ENCODE measurements at places on chromosomes 3 and 15.

DNA sequence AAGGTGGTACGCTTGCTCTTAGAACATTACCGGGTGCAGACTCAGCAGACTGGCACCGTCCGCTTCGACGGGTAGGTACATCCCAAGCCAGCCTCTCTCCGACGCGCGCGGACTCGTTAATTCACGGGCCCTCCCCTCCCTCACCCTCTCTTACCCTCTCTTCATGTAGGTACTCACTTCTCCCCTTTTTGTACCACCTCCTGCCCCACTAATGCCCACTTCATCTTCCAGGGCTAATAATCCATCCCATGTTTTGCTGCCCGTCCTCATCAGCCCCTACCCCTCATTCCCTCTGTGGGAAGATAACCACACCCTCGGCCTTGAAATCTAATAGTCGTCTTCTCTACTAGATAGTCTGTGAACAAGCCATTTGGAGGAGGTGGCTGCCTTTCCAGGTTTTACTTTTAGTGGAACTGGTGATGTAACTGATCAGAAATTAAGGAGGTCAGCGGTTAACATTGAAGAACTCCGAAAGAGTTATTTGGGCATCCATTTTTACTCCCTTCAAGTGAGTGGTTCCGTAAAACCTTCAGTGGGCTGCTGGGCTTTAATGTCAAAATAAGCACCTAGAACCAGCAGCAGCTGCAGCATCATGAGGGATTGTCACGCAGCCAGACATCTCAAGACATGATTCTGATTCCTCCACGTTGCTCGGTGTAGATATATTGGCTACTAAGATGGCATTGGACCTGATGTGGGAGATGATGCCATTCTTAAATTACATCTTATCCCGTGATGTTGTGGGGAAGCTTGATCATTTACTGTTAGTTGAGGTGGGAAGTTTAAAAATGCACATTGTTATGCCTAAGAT lies 1.3 kb downstream of the FEM1B start:
- DNase-seq: peak; percentile 62

GRCh38 chr3:11759996-11760395 lies 86.7 kb downstream of the TAMM41 start:
- no peak for DNase-seq

GRCh38 chr3:158819282-158819681 lies 17.4 kb downstream of the MFSD1 start:
- DNase-seq: no peak

GRCh38 chr15:26243382-26243781 lies 380.3 kb upstream of the ATP10A start:
- no peak for DNase-seq

DNA sequence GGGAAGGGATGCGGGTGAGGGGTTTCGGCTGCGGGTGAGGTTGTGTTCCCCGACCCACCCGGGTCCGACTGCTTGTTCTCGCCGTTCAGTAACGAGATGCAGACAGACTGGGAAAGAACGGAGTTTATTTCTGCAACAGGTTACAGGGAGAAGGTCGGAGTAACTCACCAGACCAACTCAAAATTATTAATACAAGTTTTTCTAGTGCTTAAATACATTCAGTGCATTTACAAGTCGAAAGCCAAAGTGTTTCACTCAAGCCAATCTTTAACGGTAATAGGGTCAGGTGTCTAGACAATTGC lies 492 bp upstream of the HIGD1A start:
- DNase-seq: no peak

DNA sequence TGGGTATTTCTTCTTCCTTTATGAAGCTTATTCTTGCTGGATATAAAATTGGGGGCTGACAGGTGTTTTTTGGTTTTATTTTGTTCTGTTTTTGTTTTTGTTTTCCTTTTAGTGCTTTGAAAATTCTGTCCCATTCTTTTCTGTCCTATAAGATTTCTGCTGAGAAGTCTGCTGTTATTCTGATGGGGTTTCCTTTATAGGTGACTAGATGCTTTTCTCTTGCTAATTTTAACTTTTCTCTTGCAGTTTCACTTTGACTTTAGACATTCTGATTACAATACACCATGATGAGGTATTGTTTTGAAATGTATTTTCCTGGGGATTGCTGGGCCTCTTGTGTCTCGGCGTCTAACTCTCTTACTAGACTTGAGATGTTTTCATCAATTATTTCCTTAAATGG lies 22.8 kb downstream of the TTC14 start:
- no peak for DNase-seq

GRCh38 chr3:141981084-141981483 lies 104.6 kb downstream of the ATP1B3 start:
- no peak for DNase-seq

DNA sequence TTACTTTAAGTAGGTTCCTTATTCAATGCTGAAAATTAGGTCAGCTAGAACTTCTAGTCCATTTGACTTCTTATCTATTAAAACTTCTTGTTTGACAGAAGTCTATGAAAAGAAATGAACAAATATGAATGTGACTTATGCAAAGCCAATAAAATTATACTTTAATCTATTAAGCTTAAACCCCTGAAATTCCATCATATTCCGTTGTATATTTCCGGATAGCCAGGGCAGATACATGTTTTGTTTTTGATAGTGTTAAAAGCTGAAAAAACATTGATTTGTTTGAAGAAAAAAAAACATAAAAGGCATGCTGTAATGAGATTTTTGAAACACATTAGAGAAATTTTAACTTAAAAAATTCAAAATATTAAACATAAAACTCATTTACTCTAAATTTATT lies 667.2 kb upstream of the NAALADL2 start:
- DNase-seq: no peak

GRCh38 chr15:72873379-72874233 lies 90.0 kb upstream of the ADPGK start:
- no peak for DNase-seq

GRCh38 chr15:52523192-52523591 lies 5.5 kb downstream of the MYO5A start:
- DNase-seq: peak; percentile 56

DNA sequence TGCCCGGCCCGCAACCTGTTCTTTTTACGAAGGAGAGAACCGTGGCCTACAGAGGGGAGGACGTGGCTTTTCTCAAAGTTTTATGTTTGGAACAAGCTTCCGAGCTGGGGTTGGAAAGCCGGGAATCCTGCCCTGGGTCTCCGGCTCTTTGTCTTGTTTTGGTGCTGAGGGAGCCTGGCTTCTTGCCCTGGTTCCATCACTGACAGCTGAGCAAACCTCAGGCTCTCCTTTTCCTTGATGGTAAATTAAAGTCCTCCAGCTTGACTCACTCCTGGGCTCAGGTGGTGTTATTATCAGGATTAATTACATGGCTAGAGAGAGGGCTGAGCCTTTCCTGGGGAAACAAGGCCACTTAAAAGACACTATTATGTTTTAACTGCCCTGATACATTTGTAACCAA lies 289.5 kb upstream of the RGMA start:
- no peak for DNase-seq

- peak; percentile 5 for DNase-seq
These were observed 459.1 kb upstream of the MDFIC2 start for GRCh38 chr3:70771426-70772147.

DNA sequence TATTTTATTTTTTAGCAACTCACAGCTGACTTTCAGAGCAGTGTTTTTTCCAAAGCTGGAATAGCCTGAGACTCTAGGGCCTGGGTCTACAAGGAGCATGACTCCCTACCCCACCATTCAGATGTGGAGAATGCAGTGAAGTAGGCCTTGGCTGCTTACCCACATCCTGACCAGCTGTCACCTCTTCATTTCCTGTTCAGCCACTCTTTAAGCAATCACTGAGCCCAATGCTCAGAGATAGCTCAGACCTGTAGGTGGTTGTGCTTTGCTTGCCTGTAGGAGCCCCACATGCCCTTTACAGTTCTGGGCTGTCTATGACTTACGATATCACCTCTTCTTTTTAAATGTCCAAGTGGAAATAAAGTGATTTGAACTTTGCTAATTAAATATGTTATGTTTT lies 148.1 kb downstream of the NEK11 start:
- DNase-seq: no peak
